B cell (primary cell): ENCODE measurements at places on chromosomes 1 and 21.
A peak's percentile ranks its signal among the peaks of the same experiment; 100 is the strongest.

- no peak for DNase-seq
- H3K27me3 ChIP-seq, result no peaks in the 10 kb centered on the region
- no peaks in the 10 kb centered on the region for H3K36me3 ChIP-seq
- no peak overlapping the region for H3K27ac ChIP-seq
- peaks cover 92% of the 10 kb centered on the region for H3K4me1 ChIP-seq
- H3K4me3 ChIP-seq, result no peak overlapping the region
Measured at GRCh38 chr1:160628799-160629263, 18.0 kb downstream of the SLAMF1 start.

GRCh38 chr21:37368541-37369279, 2.1 kb downstream of the DYRK1A start:
- H3K27me3 ChIP-seq, result no peaks in the 10 kb centered on the region
- no peak for DNase-seq
- H3K36me3 ChIP-seq, result no peaks in the 10 kb centered on the region

- H3K27ac ChIP-seq, result no peak overlapping the region
- H3K27me3 ChIP-seq, result no peaks in the 10 kb centered on the region
- no peak for DNase-seq
- no peaks in the 10 kb centered on the region for H3K4me1 ChIP-seq
- H3K4me3 ChIP-seq, result no peak overlapping the region
- H3K36me3 ChIP-seq, result no peaks in the 10 kb centered on the region
Measured at GRCh38 chr1:3548156-3548893, 63.0 kb downstream of the MEGF6 start.

GRCh38 chr1:85580872-85581801, 576 bp downstream of the CCN1 start:
- peaks cover 31% of the 10 kb centered on the region for H3K4me1 ChIP-seq
- peak overlapping the region; percentile 22 for H3K4me3 ChIP-seq
- H3K27me3 ChIP-seq, result peaks cover 61% of the 10 kb centered on the region
- DNase-seq, result peak; percentile 61
- no peak overlapping the region for H3K27ac ChIP-seq

DNA sequence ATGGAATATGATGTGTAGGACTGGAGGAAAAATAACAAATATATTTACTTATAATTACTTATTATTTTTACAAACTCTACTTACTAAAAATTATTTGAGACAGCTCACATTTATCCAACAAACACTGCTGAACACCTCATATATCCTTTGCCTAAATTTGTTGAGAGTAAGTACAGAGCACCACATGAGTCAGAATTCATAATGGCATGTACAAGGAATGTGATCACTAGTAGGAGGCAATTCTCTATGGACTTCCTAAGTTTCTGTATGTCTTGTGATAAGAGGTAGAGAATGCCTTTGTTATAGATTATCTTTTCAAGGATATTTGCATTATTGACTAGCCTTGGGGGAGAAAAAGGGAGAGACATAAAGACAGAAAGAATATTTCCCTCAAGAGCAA, 8.2 kb upstream of the ST6GALNAC3 start:
- H3K4me1 ChIP-seq, result no peaks in the 10 kb centered on the region
- H3K4me3 ChIP-seq, result no peak overlapping the region
- no peaks in the 10 kb centered on the region for H3K27me3 ChIP-seq
- no peaks in the 10 kb centered on the region for H3K36me3 ChIP-seq

GRCh38 chr1:153882296-153882912, 40.4 kb downstream of the GATAD2B start:
- DNase-seq, result no peak
- no peak overlapping the region for H3K27ac ChIP-seq
- H3K4me3 ChIP-seq, result no peak overlapping the region
- H3K4me1 ChIP-seq, result peaks cover 36% of the 10 kb centered on the region

- H3K4me1 ChIP-seq, result peaks cover 3% of the 10 kb centered on the region
- no peaks in the 10 kb centered on the region for H3K36me3 ChIP-seq
- no peaks in the 10 kb centered on the region for H3K27me3 ChIP-seq
Measured at GRCh38 chr1:178536844-178537371, 24.0 kb downstream of the TEX35 start.

- H3K27ac ChIP-seq, result no peak overlapping the region
- H3K4me3 ChIP-seq, result no peak overlapping the region
- H3K4me1 ChIP-seq, result peaks cover 34% of the 10 kb centered on the region
- no peaks in the 10 kb centered on the region for H3K36me3 ChIP-seq
Measured at GRCh38 chr21:41226853-41227252, 58.9 kb downstream of the BACE2 start.

- H3K36me3 ChIP-seq, result no peaks in the 10 kb centered on the region
- no peak for DNase-seq
- H3K27me3 ChIP-seq, result no peaks in the 10 kb centered on the region
- no peak overlapping the region for H3K27ac ChIP-seq
Measured at GRCh38 chr1:10888291-10888690, 91.8 kb upstream of the CASZ1 start.

DNA sequence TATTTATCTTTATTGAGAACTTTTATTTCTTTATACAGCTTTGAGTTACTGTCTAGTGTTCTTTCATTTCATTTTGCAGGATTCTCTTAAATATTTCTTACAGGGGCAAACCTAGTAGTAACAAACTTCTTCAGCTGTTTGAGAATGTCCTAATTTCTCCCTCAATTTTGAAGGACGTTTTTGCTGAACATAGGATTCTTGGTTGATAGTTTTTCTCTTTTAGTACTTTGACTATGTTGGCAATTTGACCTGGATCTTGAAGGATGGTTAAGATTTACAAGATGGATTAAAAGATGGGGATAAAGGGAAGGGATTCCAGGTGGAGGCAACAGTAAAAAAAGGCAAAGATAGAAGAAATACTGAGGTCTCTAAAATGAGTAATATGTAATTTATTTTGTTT, 38.9 kb downstream of the XPR1 start:
- H3K36me3 ChIP-seq, result no peaks in the 10 kb centered on the region
- DNase-seq, result no peak
- H3K27ac ChIP-seq, result no peak overlapping the region
- H3K4me1 ChIP-seq, result no peaks in the 10 kb centered on the region
- H3K27me3 ChIP-seq, result no peaks in the 10 kb centered on the region

DNA sequence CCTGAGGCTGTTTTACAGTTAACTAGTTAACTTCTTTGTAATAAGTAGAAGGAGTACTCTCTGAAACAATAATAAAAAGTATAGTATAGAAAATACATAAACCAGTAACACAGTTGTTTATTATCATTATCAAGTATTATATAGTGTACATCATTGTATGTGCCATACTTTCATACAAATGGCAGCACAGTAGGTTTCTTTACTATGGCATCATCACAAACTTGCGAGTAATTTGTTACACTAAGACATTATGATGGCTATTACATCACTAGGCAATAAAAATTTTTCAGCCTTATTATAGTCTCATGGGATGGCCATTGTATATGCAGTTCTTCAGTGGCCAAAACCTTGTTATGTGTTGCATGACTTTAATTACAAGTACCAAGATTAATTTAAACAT, 1376.5 kb upstream of the ADGRL2 start:
- DNase-seq, result no peak
- no peak overlapping the region for H3K27ac ChIP-seq
- no peaks in the 10 kb centered on the region for H3K4me1 ChIP-seq
- no peak overlapping the region for H3K4me3 ChIP-seq
- no peaks in the 10 kb centered on the region for H3K36me3 ChIP-seq
- no peaks in the 10 kb centered on the region for H3K27me3 ChIP-seq

DNA sequence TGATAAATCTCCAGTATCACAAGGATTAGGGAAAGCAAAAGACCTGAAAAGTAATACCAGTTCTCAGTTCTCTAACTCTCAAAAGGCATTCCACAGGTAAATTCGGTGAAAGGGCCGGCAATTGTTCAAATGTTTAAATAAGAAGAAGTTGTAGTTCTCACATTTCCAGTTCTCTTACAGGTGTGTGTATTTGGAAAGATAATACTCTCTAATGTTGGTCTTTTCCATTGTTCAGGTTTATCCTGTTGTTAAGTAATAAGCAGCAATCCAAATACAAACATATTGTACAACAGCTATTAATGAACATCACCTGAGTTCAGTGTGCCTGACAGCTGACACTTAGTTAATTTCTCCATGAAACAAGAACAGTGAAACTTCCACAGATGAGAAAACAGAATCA, 13.2 kb upstream of the PRKAB2 start:
- H3K4me3 ChIP-seq, result no peak overlapping the region
- H3K36me3 ChIP-seq, result peaks cover 2% of the 10 kb centered on the region
- DNase-seq, result no peak
- H3K4me1 ChIP-seq, result no peaks in the 10 kb centered on the region
- no peak overlapping the region for H3K27ac ChIP-seq

- no peaks in the 10 kb centered on the region for H3K27me3 ChIP-seq
- no peak overlapping the region for H3K4me3 ChIP-seq
- no peak overlapping the region for H3K27ac ChIP-seq
- H3K4me1 ChIP-seq, result no peaks in the 10 kb centered on the region
- no peak for DNase-seq
Measured at GRCh38 chr1:187454010-187454409, 625.3 kb downstream of the PLA2G4A start.

DNA sequence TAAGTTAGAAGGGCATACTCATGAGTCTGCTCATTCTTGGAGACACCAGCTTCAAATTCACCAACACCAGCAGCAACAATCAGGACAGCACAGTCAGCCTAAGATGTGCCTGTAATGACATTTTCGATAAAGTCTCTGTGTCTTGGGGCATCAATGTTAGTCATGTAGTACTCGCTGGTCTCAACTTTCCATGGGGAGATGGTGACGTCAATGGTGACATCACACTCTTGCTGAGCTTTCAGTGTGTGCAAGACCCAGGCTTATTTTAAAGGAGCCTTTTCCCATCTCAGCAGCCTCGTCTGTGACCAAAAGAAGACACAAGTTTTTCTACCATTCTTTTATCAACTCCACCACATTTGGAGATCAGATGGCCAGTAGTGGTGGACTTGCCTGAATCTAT, 75.5 kb downstream of the SERINC2 start:
- no peaks in the 10 kb centered on the region for H3K27me3 ChIP-seq
- H3K4me3 ChIP-seq, result no peak overlapping the region
- no peak for DNase-seq

DNA sequence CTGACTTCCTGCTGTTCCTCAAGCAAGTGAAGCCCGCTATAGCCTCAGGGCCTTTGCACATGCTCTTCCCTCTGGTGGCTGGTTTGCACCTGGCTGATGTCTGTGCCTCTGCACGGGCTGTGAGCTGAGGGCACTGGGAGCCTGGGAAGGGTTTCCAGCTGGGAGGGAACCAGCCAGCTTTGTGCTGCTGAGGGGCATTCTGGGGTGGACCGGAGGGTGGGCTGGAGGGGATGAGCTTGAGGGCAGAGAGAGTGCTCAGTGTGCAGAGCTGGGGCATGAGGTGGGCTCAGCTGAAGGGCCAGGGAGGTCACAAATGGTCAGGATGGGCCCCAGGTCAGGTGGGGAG, 305.7 kb downstream of the MATN1 start:
- no peaks in the 10 kb centered on the region for H3K36me3 ChIP-seq
- DNase-seq, result no peak
- H3K27ac ChIP-seq, result no peak overlapping the region
- H3K4me3 ChIP-seq, result no peak overlapping the region
- no peaks in the 10 kb centered on the region for H3K4me1 ChIP-seq

DNA sequence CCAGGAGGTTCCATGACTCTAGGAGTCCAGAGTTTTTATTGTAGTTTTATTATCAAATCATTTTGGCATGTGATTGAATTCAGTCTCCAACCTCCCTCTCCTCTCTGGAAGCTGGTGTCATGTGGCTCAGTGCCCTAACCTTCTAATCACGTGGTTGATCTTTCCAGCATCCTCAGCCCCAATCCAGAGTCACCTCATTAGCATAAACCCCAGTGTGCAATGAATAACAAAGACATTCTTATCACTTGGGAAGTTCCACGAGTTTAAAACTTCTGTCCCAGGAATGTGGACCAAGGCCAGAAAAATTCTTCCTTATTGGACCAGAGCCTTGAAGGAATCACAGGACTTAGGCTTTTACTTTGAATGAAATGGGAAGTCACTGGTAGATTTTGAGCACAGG, 52.2 kb downstream of the KIRREL1 start:
- DNase-seq, result no peak
- H3K4me1 ChIP-seq, result no peaks in the 10 kb centered on the region
- peaks cover 16% of the 10 kb centered on the region for H3K27me3 ChIP-seq
- H3K36me3 ChIP-seq, result no peaks in the 10 kb centered on the region

GRCh38 chr1:6123083-6123482, 57.0 kb downstream of the CHD5 start:
- H3K4me1 ChIP-seq, result no peaks in the 10 kb centered on the region
- no peaks in the 10 kb centered on the region for H3K36me3 ChIP-seq
- H3K27ac ChIP-seq, result no peak overlapping the region
- H3K27me3 ChIP-seq, result no peaks in the 10 kb centered on the region
